Activated B cell treated with CpG ODN at 0.5 μM for 24 hours (primary cell): ENCODE measurements at places on chromosomes 3 and 15. TPM values are rescaled to one million over a fixed set of nuclear protein-coding genes. Genes with fewer than 3 reads are reported as not detected.

GRCh38 chr15:81322676-81323253 is 1.2 kb downstream of the STARD5 start:
- DNase-seq, result no peak

The CLDN18 gene
- total RNA-seq, result not detected in 2 replicates

DNA sequence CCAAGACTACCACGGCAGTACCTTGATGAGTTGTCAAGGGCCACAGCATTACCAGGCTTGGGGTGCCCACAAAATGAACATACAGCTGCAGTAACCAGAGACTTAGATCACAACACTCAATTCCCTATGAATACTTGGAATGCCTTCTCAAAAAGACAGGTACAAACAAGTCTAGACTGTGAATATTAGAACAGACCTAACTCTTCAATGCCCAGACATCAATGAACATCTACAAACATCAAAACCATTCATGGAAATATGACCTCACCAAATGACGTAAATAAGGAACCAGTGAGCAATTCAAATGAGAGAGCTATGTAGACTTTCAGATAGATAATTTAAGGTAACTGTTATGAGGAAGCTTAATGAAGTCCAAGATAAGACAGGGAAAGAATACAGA is 185.1 kb upstream of the POU1F1 start:
- DNase-seq, result no peak

The GOLGA8S gene
- 0.09 and 0.10 TPM in 2 replicates for total RNA-seq

GRCh38 chr3:40042752-40043443 is 233.5 kb downstream of the MYRIP start:
- no peak for DNase-seq

DNA sequence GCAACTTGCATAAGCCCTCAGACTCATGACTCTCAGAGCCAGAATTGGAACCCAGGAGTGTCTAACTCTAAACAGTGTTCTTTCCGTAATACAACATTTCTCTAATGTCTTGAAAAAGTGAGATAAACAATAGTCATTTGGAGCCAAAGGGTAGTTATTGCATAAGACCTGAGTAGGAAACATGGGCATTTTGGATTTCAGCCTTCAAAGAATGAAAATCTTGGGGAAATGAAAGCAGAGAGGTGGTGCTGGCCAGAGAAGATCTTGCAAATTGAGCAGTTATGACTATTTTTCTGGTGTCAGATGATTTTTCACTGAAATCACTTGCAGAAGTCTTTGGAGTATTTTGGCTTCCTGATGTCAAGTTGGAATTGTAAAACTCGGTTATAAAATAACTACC is 379.4 kb downstream of the DIPK2A start:
- DNase-seq, result no peak

The CX3CR1 gene
- 0.12 and 0.38 TPM in 2 replicates for total RNA-seq

GRCh38 chr3:39413691-39414420 is 7.3 kb downstream of the RPSA start:
- DNase-seq, result no peak

DNA sequence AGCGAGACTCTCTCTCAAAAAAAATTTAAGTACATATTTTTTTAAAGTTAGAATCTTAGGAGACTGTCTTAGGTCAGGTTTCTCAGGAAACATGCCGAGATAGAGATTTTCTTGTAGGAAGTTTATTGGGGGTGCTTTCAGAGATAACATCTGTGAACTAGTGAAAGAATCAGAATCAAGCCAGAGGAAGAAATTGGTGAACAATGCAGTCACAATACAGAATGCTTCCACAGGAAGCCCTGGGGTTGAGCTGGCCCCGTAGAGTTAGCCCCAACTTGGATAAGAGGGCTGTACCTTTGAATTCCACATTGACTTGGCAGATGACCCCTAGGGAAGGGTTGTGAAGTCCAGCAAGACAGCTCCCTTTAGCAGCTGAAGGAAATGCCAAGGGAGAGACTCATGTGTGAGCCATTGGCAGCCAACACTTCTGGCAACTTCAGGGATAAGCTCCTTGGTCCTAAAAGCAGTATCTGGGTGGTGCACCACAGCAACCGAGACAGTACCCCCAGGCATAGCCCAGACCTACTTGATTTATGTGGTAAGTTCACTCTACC is 7.1 kb upstream of the PLCB2 start:
- no peak for DNase-seq

DNA sequence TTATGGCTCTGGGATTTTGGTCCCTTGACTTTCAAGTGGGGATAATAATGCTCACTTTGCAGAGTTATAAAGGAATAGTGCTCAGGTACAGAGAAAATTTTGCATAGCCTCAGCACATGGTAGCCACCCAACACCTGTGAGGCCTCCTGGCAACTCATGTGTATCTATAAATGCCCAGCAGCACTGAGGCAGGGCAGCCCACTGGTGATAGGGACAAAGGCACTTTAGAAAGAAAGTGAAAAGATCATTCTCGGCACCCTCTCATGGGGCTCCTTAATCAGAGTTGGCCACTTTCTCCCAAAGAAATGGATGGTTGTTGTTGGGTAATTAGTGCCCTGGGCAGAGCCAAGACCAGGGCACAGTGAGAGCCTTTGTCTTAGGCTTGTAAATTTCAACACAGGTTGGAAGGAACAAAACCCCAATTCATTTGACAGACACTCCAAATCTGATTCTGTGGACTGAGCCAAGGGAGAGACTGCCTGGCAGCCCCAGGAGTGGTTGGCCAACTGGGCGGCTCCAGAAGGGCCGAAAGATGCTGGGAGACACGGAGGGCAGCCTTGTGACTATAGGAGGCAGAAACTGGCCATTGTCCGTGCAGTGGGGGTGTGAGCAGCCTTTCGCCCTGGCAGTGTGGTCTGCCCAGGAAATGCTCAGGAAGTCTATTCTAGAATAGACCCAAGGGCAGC is 213.2 kb upstream of the RGMA start:
- no peak for DNase-seq

The TBC1D2B gene
- total RNA-seq, result 12.9 and 13.7 TPM in 2 replicates

DNA sequence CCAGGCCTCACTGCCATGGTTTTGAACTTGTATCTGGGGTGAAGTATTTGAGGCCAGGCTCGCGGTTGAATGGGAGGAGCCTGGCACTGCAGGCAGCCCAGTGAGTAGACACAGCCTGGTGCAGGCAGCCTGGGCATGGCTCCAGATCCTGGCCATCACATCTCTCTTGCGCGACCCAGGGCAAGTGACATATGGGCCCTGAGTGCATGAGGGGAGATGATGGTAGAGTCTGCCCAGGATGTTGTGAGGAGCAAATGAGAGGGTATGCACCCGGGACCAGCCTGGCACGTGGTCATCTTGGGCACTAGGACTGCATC is 103.5 kb downstream of the TBC1D2B start:
- DNase-seq, result no peak

- DNase-seq, result no peak
Observed at GRCh38 chr15:73321496-73322450, 47.0 kb downstream of the HCN4 start.

DNA sequence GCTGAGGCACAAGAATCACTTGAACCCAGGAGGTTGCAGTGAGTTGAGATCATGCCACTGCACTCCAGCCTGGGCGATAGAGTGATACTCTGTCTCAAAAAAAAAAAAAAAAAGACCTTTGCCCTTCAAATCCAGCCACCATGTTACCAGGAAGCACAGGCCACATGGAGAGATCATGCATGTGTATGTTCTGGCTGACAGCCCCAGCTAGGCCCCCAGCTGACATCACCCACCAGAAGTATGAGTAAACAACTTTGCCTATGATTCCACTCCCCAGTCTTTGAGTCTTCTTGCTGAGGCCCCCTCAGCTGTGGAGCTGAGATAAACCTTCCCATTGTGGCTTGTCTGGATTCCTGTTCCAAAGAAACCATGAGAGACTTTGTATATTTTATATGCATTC is 3.3 kb upstream of the ARIH2 start:
- DNase-seq, result no peak

The TRIM69 gene
- total RNA-seq, result 30.8 and 35.4 TPM in 2 replicates

DNA sequence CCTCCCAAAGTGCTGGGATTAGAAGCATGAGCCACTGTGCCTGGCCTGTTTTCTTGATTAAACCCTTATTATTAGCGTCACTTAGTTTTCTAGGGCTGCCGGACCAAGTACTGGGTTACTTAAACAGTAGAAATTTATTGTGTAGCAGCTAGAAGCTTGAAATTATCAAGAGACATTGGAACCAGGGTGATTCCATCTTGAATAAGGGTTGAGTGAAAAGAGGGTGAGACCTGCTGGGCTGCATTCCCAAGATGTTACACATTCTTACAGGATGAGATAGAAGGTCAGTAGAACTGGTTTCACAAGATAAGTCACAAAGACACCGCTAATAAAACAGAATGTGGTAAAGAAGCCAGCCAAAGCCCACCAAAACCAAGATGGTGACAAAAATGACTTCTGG is 18.6 kb upstream of the FSTL1 start:
- DNase-seq, result no peak

DNA sequence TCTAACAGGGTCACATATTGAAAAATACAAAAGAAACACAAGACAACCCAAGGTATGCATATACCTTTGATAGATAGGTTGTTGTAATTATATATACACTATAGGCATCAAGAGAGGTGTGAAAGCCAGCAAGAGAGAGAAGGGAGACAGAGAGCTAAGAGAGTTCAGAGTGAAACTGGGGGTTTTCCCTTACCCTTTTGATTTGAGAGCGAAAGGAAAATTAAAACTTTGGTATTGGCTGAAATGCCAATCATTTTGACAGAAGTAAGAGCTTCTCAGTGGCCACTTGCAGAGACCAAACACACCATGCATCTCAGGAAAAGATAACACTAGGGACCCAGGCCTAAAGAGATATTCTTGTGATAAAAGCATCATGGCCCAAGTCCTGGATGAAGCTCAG is 183.6 kb downstream of the SHOX2 start:
- no peak for DNase-seq

The PLA2G4E gene
- not detected in 2 replicates for total RNA-seq

- no peak for DNase-seq
Observed at GRCh38 chr3:58296269-58296668, 9.8 kb upstream of the RPP14 start.

The USP50 gene
- total RNA-seq, result 0.15 and 0.80 TPM in 2 replicates
